ENCODE measurements at places on chromosomes 1 and 21.
A peak's percentile ranks its signal among the peaks of the same experiment; 100 is the strongest.

- no peak for DNase-seq
Measured at GRCh38 chr1:24309762-24310485, 9.2 kb upstream of the GRHL3 start.

- DNase-seq = no peak
Measured at GRCh38 chr21:16022116-16022515, 292.3 kb downstream of the USP25 start.

- DNase-seq = no peak
Measured at GRCh38 chr1:174262349-174263241, 103.3 kb downstream of the RABGAP1L start.

GRCh38 chr1:160942926-160943325, 11.7 kb downstream of the ITLN2 start:
- DNase-seq = no peak

- no peak for DNase-seq
Measured at GRCh38 chr1:5826601-5827000, 165.6 kb downstream of the NPHP4 start.

DNA sequence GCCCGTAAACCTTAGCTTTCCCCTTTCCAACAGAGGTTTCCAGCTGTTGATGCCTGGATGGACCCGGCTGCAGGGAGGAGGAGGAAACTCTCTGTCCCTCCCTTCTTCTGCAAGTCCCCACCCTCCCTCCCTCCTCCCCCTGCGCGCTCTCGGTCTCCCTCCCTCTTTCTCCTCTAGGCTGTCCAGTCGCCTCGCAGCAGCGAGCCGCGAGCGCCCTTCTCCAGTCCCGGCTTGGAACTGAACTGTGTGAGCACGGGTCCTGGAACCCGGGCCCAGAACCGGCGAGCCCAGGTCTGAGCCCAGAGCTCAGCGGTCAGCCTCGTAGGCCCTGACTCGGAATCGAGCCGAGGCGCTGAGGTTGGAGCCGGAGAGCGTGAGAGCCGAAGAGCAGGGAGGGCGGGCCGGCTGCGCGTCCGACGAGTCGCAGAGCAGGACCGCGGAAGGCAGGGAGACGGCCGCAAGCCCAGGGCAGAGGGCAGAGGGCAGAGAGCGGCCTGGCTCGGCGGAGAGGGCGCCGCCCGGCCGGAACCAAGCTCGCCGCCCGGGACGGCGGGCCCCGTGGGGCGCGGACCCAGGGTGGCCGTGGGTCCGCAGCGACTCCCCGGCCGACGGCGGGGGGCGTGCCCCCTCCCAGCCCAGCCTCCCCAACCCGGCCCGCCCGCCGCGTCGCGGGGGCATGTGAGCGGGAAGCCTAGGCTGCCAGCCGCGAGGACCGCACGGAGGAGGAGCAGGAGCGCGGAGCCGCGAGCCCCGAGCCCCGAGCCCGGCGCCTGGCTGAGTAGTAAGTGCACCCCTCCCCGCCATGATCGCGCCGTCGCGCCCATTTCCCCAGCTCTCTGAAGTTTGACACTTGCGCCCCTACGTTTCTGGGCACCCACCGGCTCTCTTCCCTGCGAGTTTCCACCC, at the start of gene SOX13:
SOX13 (plus strand) TSS at position 185 of the 906 bp plus-strand sequence. CDS start 39,801 bp downstream, outside the sequence.
- DNase-seq = peak; percentile 21

DNA sequence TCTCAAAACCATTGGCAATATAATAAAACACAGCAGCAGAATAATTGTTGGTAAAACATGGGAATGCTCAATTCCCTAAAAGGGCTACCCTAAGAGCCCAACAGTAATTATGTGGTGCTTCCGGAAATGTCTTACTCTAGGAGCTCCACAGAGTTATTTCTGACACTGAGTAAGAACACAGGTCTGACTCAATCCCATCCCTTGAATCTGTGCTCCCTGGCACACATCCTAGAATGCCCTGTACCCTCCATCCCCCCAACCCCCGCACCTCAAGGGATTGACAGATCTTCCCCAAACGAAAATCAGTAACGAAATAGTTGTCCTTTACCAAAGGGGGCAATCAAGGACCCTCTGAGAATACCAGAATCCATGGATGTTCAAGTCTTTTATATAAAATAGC, 71.9 kb downstream of the SMYD2 start:
- no peak for DNase-seq

GRCh38 chr1:23598424-23598823, 39.1 kb upstream of the ID3 start:
- no peak for DNase-seq

GRCh38 chr21:43909741-43910400, 44.8 kb downstream of the AGPAT3 start:
- DNase-seq = no peak

DNA sequence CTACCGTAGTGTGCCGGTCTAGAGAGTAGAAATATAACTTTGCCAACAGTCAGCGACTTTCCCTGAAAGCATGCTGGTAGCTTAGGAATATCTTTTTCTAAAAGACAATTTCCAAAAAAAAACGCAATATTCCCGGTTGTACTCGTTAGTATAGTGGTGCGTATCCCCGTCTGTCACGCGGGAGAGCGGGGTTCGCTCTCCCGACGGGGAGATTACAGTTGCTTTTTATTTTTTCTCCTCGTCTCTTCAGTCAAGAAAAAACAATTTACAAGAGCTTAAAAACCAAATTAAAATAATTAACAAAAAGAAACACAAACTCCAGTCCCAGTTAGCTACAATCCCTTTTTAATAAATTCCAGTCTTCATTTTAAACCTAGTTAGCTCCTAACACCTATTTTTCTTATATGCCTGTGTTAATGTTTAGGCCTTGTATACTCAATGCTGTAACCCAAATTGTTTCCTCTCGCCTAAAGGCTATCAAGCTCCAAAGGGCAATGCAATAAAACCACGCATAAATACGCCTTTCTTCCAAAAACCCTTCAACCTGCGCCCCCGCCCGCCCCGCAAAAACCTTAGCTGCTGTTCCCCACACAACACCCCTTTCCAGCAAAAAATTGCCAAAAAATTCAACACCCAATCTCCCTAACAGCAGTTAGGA, 7.8 kb downstream of the HSPA6 start:
- no peak for DNase-seq

- DNase-seq = no peak
Measured at GRCh38 chr1:240114222-240114621, 22.5 kb downstream of the FMN2 start.

- no peak for DNase-seq
Measured at GRCh38 chr1:200415789-200416593, 6.2 kb upstream of the ZNF281 start.

GRCh38 chr1:71593523-71593922, 512.7 kb upstream of the ZRANB2 start:
- no peak for DNase-seq

All from activated naive CD4-positive, alpha-beta T cell treated with Interleukin-2 at 50 U/mL for 16 hours (primary cell).